Effector CD8-positive, alpha-beta T cell (primary cell): ENCODE measurements at places on chromosomes 4 and X.

GRCh38 chr4:24928708-24929107, 15.9 kb upstream of the CCDC149 start:
- no peak for DNase-seq

- DNase-seq, result no peak
Measured at GRCh38 chr4:77505958-77506319, 99.7 kb upstream of the CXCL13 start.

- no peak for DNase-seq
Measured at GRCh38 chr4:1964443-1964842, 44.3 kb downstream of the NELFA start.

GRCh38 chr4:114538012-114538617, 60.5 kb upstream of the UGT8 start:
- no peak for DNase-seq

GRCh38 chr4:107468156-107468555, 251.9 kb downstream of the PAPSS1 start:
- no peak for DNase-seq

- no peak for DNase-seq
Measured at GRCh38 chr4:87092389-87093141, 127.9 kb downstream of the KLHL8 start.

DNA sequence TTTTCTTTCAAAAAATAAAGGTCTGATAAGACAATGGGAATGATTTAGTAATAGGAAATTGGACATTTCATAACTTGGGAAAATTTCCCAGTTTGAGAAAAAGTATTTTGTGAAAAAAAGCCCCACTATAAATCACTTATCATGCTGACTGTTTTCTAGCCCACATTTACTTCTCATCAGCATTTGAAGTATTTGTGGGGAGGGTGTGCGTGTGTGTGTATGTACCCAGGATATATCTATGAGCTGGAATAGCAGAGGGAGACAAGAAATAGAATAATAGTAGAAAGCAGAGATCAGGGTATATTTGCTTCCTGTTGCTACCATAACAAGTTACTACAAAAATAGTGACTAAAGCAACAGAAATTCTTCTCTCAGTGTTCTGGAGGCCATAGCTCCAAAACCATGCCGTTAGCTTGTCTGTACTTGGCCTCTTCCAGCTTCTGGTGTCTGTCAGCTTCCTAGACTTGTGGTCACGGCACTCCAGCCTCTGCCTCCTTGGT, 139.8 kb downstream of the PTTG2 start:
- DNase-seq, result no peak

DNA sequence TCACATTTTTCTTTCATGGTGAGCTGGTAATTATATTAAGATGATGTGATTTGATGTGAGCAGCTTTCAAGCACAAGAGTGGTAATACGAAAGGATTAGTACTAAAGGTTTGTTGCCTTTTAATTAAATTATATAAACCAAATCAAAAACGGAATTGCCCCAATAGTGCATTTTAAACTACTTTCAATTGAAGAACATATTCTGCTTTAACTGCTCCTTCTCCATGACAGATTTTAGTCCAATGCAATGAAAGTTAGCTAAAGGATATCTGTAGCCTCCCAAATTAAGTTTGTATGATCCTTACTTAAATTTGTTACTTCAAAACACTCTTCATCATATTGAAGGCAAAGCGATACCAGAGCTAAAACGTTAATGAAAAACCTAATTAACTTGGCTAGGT, 447.1 kb upstream of the AMOT start:
- no peak for DNase-seq

DNA sequence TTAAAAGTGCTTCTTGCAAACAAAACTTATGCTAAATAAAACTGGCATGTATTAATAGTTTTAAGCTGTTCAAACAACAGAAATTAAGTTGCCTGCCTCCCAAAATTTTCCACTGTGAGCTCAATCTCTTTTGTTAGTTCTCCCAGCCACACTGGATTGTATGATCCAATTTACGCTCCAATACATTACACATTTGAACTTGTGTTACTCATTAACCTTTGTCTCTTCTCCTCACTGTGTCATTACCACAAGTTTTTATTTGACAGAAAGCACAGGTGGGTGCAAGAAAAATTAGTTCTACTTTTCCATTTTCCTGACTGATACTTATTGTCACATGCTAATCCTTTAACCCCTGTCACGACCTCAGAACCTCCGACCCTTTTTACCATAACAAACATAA, 55.5 kb downstream of the SHISA3 start:
- DNase-seq, result no peak

- no peak for DNase-seq
Measured at GRCh38 chrX:12013211-12013618, 125.1 kb upstream of the FRMPD4 start.

DNA sequence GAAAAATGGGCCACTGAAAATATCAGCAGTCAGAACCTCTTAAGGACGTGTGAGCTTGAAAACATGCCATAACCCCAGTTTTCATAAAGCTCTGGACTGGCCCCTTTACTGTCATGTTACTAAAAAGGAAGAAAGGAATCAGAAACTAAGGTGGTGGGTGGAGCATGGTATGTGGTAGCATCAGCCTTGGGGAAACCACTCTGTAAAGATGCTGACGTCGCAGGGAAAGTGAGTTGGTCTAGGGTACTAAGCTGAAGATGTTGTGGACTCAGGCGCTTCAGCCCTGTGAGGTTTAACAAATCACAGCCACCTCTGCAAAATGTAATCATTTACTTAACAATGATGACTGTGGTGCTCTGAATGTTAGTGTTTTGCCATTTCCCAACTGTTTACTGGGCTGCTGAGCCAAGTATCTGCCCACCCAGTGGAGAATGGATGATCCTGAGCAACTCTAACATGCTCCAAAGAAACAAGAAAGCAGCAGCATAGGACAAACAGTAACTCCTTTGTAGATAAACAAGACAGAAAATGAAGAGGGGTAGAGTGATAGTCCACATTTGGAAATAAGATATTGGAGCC, 33.4 kb downstream of the C4orf54 start:
- DNase-seq, result no peak

DNA sequence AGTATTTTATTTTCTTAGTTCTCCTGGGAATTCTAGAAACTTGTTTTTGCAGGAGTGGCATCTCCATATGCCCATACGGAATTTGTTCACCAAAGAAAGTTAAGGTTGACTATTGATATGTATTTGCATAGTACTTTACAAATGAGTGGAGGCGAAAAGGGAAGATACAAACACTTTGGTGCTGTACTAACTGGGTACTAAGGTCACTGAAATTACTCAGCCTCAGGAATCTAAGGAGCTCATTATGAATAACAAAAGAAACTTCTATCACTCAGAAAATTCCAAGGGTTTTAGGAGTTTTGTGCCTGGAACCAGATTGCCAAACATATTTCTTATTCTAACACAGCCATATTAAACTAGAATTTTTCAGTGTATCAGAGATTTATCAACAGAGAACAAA, 27.4 kb upstream of the TMPRSS11B start:
- no peak for DNase-seq

DNA sequence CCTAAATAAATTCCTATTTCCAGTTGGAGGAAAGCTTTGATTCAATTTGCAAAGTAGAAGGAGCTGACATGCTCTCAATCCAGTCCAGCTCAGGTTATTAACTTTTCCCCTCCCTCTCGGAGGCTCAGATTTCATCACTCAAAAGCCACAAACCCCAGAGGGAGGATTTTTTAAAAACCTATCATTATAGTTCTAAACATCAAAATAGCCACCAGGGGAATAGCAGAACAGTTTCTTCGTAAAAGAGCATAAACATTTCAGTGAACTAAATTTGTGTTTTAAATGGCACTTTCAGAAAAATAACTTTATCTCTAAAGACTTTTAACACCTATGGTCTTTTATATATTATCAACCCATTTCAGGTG, 8.8 kb downstream of the GPRIN3 start:
- no peak for DNase-seq
